Upper lobe of right lung (tissue), 1 donor: ENCODE measurements at places on chromosomes 2 and 18.

DNA sequence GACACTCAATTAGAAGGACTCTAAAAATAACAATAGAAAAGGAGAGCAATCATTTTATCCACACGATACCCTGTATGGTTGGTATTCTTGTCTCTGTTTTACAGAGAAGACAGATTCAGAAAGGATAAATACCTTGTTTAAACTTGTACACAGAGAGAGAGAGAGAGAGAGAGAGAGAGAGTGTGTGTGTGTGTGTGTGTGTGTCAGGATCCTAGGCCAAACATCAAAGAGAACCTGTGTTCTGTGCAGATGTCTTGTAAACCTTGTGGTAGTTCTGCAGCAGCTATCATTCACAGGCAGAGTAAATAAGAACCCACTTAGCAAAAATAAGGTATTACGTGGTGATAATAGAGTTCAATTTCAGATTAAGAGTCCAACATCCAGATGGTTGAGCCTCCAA lies 4.3 kb upstream of the CRIM1 start:
- DNase-seq: no peak

- no peak for DNase-seq
Observed at GRCh38 chr2:138500592-138501424, 762 bp upstream of the SPOPL start.

DNA sequence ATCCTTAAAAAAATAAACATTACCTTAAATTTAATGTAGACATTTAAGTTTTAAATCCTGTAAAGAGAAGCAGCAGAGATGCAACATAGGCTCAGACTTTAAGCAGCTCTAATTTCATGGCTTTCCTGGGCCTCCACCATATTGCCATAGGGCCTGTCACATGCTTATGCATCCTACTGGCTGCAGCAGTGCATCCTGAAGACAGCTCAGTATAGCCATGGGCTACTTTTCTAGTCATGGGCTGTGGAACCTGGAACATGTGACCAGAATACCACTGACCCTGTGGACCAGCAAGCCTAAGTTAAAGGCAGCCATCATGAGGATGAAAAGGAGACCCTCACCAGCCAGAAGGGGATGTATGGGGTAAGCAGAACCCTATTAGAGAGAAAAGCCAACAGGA lies 10.7 kb downstream of the RMP24 start:
- DNase-seq: no peak

GRCh38 chr2:20071397-20072383 lies 20.3 kb upstream of the LAPTM4A start:
- no peak for DNase-seq

- DNase-seq: no peak
Observed at GRCh38 chr2:61045999-61046398, 19.7 kb upstream of the SANBR start.

DNA sequence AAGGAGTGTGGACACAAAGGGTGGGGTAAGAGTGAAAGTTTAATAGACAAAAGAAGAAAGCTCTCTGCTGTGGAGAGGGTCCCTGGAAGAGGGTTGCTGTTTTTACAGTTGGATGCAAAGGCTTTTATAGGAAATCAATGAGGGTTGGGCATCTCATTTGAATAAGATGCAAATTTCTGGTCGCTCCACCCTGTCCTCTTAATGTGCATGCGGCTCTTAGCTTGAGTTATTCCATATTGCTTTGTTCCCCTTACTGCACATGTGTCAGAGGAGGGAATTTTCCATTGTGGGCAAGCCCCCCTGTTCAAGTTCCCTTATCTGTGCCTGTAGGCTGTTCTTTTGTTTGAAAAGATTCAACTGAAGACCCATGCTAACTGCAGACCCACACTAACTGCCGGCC lies 326.5 kb downstream of the BCL11A start:
- no peak for DNase-seq
